ENCODE measurements at places on chromosomes 11 and 22.

DNA sequence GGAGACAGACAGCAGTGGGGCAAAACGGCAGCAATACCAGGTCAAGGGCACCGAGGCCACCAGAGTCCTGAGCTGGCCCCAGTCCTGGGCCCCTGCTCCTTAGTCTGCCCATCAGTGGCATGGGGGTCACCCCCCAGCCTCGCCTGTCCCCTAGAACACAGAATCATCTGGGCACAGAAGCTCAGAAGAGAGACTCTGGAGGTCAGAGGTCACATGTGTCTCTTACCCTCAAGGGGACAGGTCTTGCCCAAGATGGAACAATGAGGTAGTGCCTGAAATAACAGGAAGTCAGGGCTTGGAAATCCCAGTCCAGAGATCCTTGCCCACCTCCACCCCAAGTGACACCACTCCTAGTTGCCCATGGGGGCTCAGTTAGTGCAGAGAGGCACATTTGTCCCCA is 20.6 kb downstream of the PDE2A start:
- no peak for DNase-seq

DNA sequence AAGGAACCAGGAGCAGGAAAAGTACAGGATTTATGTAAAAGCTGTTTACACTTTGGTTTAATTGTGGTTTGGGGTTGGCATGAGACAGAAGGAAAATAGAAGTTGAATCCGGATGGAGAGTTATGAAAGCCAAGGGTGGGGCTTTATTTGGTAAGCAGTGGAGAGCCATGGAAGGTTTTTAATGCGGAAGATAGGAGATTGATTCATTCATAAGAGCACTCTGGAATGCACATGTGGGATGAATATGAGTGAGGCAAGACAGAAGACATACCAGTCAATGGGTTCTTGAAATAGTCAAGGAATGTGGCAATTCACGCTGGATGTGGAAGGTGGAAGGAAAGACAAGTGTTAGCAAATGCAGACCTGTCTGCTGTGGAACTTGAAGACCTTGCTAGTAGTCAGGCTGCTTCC is 9.3 kb upstream of the GLB1L3 start:
- DNase-seq, result no peak

- no peak for DNase-seq
Measured at GRCh38 chr11:47960015-47960414, 20.3 kb upstream of the PTPRJ start.

DNA sequence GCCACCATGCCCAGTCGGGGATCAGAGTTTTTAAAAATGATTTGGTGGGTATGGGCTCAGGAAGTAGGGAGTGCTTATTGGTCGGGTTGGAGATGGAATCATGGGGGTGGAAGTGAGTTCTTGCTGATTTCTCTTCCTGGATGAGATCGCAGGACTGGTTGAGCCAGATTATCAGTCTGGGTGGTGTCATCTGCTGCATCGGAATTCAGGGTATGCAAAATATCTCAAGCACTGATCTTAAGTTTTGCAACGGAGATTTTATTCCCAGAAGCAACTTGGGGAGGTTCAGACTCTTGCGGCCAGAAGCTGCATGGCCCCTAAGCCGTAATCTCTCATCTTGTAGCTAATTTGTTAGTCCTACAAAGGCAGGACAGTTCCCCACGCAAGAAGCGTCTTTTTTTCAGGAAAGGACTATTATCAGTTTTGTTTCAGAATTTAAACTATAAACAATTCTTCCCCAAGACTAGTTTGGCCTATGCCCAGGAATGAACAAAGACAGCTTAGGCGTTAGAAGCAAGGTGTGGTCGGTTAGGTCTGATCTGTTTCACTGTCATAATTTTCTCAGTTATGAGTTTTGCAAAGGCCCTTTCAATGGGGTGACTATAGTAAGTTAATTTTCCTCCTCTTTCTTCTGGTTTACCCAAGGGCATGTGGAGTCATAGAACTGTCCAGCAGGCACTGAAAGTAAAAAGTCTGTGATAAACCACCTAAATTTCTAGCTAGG is 1.4 kb upstream of the PIWIL3 start:
- DNase-seq, result no peak

DNA sequence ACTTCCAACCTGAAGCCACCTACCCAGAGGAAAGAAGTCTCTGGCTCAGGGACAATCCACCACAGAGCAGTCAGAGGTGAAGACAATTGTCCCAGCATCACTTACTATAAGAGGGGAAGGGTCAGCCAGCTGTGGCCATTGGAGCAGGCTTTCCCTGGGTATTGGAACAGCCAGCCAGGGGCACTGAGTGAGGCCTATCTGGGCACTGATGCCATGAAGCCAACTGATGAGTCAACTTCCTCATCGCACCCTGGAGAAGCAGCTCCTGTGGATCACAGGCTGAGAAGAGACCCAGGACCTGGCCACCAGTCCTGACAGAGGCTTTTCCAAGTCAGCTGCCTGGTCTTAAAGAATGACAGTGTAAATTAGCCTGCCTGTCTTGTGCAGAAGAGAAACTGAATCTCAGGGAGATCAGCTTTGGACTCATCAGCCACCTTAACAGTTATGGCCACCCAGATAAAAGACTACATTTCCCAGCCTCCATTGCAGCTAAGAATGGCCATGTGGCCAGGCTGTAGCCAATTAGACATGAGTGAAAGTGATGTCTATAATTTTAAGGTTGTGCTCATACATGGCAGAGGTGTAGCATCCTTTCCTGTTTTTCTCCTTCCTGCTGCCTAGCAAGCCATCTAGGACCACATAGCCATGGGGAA is 19.0 kb downstream of the CHST1 start:
- no peak for DNase-seq

DNA sequence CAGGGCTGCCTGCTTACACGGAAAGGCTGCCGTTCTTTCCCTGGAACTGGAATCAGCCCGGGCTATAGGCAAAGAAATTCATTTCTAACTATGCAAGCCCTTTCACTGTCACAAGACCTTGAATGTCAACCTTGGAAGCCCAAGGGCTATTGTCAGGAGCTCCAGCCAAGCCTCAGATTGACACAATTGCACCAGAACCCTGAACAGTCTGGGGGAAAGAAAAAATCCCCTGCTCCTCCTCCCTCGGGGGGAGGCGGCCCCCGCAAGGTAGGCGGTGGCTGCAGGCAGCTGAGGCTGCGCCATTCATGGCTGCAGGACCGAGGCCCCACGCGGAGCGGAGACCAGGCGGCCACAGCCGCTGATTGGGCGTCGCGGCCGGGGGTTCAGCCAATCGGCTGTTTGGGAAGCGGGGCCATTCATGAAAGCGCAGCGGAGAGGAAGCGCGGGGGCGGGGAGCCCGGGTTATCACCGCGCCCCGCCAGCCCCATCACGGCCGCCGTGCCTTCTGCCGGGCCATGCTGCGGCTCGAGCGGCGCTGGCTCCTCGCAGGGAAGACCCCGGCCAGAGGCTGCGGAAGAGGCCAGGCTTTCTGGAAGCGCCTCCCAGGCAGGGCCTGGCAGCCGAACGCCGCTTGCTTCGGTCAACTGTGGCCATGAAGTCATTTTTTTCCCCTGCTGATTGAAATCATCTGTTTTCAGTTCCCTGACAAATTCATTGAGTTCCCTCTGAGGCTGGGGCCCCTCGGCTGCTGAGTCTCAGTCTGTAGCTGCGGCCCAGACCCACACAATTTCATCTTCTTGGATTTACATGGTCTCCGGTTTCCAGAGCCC is 38.1 kb upstream of the LINC01488 start:
- DNase-seq, result peak; percentile 77

GRCh38 chr11:114276077-114276476 is 20.1 kb upstream of the NNMT start:
- DNase-seq, result no peak

- DNase-seq, result peak; percentile 76
Measured at GRCh38 chr11:33065445-33066178, 26.2 kb downstream of the TCP11L1 start.

DNA sequence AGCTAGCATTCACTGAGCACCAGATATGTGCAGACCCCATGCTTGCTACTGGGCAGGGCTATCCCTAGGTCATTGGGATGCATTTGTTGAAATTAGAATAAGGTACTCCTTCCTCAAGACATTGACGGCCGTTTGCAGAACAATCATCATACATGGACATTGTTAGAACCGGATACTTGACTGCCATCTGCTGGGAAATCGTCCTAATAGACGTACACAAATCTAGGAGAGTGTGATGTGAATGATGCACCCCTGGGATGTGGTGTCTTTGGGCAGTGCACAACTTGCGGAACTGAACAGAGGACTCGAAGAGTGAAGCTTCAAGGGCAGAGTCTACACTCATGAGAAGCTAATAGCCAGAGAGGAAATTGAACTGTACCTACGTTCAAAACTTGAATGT is 35.9 kb downstream of the MYO18B start:
- DNase-seq, result no peak

DNA sequence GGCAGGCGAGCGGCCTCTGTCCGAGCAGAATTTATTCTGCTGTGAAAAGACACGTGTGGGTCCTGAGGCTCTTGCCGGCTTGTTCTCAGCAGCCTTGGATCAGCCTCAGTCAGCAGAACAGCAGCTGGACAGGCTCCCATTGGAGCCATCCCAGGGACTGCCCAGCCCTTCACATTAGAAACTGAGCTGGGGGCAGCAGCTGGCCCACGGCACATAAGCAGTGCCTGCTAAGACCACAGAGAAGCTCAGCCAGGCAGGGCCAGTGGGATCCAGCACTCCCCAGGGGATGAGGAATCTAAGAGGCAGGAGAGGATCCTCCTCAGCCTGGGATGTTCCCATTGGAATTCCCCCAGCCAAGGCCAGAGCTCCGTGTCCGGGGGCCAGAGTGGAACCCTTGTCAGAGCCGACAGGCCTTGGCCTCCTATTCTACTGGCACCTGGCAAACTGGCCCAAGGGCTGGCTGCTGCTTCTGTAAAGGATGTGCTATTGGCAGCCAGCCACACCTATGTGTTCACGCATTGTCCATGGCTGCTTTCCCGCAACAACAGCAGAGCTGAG is 18.2 kb downstream of the RTN4R start:
- DNase-seq, result no peak

GRCh38 chr11:70367071-70367470 is 31.3 kb upstream of the CTTN start:
- DNase-seq, result no peak

DNA sequence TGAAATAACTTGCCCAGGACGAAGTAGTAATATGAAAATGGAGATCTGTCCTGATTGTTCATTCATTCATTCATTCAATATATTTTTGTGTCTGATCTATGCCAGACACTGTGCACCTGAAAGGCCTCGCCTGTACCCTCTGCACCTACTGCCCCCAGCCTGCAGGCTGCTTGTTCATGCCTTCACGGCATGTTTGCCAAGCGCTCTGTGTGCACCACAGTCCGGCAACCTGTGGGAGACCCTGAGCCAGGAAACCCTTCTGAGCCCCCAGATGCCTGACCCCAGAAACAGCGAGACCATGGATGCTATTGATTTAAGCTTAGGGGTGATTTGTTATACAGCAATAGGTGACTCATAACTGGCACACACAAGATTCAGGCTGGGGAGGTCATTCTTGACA is 47.0 kb downstream of the RTL6 start:
- DNase-seq, result no peak

DNA sequence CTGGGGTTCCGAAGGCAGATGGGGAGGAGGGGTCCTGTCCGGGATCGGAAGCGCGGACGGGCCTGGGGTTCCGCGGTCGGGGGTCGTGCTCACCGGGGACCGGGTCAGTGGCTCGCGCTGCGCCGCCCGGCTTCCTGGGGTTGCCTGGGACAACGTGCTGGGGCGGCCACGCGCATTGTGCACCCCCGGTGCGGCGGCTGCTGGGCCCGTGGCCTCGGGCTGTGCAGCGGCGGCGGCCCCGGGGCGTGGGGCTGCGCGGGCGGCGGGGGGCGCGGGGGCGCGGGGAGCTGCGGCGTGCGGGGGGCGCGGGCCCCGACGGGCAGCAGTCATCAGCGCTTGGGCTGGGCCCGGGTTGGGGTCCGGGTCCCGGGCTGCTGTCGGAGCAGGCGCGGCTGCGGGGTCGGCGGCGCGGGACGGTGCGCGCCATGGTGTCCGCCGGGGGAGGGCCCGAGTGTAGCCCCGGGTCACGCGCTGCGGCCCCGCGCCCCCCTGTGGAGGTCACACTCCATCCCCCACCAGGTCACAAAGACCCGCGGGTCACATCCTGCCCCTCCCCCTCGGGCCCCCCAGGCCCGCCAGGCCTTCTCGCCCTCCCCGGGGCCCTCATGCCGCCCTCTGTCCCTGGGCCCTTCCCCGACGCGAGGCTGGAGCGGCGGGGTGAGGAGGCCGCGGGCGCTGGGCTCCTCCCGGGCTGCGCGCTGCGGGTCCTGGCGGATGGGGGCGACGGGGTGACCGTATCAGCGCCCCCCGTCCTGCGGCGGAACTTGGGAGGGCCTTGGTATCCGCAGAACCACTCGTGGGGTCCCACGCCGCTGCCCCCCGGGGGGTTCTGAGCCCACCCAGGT is at the start of gene TTLL8:
Gene TTLL8 (minus strand): TSS at position 238 of the 845 bp plus-strand sequence.
- no peak for DNase-seq

DNA sequence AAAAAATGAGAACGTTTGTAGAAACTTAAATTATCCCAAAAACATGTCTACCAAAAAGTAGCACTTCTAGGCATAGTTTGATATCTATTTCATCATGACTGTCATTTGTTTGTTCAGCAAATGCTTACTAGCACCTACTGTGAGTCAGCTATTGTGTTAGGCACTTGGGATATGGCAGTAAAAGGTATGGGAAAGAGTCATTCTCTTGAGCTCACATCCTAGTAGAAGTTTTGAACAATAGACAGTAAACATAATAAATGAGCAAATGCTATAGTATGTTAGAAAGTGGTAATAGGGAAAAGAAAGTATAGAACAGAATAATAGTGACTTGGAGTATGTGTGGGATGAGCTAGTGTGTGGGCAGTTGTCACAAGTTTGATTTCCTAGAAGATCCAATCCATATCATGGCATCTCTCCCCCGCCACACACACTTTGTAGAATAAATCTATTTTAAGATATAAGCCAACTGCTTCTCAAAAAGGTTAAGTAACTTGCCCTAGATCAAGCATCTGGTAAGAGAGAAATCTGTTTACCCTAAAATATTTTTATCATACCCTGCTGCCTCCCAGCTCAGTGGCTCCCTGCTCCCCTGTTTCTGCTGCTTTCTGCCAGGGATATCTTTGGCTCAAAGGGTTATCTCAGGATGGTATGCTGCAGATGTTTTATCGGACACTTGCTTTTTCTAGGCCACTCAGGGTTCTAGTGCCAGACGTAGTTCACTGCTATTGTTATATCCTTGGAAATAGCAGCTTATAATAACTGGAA is 129.7 kb downstream of the NCAM1 start:
- DNase-seq, result no peak

DNA sequence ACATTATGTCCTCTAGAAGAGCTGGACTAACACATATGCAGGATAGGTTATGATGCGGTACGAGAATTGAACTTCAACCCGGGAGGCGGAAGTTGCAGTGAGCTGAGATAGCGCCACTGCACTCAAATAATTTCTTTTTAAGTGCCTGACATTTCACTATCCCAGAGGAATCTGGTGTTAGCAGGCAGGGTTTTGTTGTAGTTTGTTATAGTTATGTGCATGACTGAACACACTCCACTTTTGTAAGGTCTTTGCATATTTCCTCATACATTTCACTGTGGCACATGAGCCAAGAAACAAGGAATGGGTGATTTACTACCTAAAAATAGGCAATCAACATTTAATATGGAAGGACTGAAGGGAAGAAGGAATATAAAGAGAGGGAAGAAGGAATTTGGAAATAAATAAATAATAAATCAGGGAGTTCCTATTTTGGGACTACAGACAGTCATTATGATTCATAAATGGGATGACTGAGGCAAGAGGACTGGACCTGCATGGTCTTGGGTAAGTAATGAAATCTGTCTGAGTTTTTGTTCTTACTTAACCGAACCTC is 8.7 kb upstream of the HIPK3 start:
- no peak for DNase-seq

Data from stimulated activated CD4-positive, alpha-beta T cell treated with anti-CD3 and anti-CD28 coated beads, Interleukin-4, amount 100 ng/mL, for 1 hour (primary cell).